AG20443 (cell line): ENCODE measurements at places on chromosomes 6 and 20.

DNA sequence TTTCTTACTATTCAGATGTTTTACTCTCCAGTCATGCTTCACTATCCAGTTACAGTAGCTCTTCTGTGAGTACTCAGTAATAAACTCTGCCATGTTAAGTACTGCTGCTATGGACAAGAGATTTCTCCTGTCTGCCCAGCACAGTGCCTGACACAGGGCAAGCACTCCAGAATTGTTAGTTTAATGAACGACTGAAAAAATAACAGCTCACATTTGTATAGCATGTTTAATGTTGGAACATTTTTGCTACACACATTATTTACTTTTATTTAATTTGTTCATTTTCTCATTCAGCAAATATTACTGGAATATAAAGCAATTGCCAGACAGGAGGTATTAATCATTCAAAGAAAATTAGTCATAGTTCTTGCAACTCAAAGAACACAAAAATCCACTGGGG lies 142.6 kb upstream of the HMGN3 start:
- DNase-seq: no peak

DNA sequence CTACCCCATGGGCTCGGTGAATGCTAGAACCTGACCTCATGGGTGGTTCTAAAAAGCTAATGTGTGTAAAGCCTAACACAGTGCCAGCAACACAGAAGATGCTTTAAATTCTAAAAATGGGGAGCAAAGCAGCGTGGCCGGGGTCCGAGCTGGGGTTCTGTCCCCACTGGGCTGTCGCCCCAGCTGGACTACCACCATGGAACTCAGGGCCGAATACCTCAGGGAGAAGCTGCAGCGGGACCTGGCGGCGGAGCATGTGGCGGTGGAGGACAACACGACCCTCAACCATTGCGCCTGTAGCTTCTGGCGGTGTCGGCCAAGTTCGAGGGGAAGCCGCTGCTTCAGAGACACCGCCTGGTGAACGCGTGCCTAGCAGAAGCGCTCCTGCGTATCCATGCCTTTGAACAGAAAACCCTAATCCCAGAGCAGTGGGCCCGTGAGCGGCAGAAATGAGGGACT lies 8.4 kb downstream of the SOX4 start:
- DNase-seq: no peak

- DNase-seq: no peak
Measured at GRCh38 chr20:16863303-16863702, 115.1 kb downstream of the OTOR start.

GRCh38 chr6:108353853-108354252 lies 59.0 kb downstream of the AFG1L start:
- no peak for DNase-seq

GRCh38 chr6:149230712-149231460 lies 86.6 kb upstream of the TAB2 start:
- DNase-seq: no peak

GRCh38 chr6:150269857-150270223 lies 99.0 kb upstream of the IYD start:
- DNase-seq: peak; percentile 45

DNA sequence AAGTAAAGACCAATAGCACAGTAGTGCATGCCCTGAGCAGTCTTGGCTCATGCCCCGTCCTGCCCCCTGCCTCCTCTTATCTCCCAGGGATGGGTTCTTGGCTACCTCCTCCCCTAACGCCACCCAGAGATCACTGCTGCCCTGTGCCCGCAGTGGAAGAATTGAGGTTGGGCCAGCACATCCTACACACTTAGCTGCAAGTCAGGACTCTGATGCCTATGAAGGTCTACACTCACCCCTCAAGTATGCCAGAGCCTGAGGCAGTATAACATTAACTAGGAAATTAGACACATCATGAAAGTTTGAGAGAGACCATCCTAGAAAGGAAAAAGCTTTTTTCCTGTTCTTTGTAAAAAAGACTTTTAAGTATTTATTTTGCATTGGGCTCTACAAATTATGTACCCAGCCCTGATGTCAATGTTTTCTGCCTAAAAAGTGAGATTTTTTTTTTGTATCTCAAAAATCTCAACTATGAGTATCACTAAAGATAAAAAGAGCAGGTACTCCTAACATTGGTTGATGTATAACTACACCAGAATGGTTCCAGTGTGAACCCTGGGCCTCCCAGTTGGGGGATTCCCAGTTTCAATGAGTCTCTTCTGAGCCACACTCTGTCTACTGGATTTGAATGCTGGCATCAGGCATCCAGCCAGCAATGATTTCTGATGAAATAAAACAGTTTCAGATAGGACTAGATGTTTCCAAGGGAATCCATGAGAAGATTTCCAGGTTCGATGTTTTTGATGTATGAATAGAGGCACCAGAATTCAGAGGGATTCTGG lies 115.4 kb downstream of the ISM1 start:
- DNase-seq: peak; percentile 37

- DNase-seq: no peak
Measured at GRCh38 chr20:45247865-45248264, 6.5 kb downstream of the SLPI start.

DNA sequence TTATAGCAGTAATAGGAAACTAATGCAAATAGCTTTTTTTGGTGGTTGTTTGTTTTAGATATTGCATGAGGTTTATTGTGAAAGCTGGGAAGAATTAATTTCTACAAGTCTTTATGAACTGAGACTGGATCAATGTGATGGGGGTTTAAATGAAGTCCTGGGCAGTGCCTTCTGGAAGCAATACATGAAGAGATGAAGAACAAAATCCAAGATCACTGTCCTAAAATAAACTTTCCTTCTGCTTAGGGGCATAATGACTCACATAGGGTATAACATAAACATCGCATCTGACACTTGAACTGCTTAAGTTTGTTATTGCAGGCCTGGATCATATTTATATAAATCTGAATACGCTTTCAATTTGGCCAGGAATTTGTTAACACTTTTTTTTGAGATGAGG lies 20.9 kb upstream of the SHLD1 start:
- DNase-seq: no peak

- peak; percentile 24 for DNase-seq
Measured at GRCh38 chr20:45283551-45284057, 23.0 kb upstream of the RBPJL start.

GRCh38 chr6:36239774-36240173 lies 30.1 kb upstream of the PNPLA1 start:
- DNase-seq: no peak

DNA sequence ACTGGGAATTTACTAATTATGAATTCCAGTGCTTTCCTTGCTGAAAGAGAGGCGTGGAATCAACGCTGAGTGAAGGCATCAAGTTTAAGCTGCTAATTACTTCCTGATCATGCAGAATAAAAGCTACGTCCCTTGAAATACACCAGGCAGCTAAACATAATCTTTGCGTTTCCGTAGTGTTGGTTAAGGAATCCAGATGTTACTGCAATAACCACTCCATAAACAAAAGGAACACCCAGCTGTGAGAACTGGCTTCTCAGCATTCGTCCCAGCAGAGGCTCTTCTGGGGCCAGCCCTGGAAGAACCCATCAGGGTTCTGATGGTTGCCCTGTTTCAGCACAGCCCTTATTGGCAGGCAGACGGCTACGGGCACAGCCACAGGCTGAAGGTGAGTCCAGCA lies 111.4 kb downstream of the CDH26 start:
- no peak for DNase-seq

GRCh38 chr6:80382811-80383210 lies 276.3 kb downstream of the BCKDHB start:
- no peak for DNase-seq

DNA sequence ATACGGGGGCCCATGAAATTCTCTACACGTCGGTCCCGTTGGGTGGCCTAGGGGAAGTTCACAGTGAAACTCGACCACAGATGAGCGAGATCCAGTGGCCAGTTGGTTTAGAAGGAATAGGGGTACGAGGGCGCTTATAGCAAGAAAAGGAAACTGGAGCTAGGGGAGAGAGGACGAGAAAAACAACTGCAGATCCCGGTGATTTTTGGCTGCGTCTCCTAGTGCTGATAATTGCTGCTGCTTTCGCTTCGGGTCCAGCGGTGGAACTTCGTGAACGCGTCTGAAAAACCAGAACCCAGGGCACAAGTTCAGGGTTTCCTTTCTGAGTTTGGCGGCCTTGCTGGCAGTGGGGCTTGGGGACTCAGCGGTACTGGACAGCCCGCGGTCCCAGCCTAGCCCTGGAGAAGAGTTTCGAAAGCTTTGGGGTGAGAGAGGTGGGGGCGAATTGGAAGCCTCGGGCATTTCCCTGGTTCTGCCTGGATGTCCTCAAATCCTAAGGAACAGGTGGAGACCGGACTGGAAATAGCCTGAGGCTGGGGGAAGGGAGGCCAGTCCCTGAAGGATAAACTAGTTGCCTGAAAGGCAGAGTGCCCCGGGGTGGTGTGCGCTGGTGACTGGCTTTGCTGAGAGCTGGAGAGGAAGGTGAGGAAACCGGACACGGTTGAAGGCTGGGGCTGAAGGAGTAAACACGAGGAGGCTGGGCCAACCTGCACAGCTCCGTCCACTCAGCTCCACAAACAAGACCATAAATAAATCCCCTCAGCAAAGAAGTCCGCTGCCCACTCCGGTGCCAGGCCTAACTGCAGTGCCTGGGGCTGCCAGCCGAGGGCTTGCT lies 793 bp downstream of the GMPR start:
- DNase-seq: peak; percentile 46

DNA sequence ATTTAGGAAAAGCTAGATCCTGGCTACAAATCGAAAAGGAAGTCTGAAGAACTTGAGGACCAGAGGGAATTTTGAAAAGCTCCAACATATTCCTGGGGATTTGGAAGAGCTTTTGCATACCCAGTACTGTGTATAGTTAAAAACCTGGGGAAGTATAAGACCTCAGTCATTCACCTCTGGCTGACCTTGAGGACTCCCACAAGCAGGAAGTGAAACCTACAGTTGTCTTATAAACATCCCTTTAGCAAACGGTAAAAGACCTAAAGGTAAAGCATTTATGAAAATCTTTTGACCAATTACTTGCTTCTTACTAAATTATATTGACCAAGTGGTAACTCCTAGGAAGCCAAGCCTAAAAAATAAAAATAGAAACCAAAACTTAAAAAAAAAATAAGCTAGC lies 175.0 kb downstream of the HAO1 start:
- DNase-seq: no peak

DNA sequence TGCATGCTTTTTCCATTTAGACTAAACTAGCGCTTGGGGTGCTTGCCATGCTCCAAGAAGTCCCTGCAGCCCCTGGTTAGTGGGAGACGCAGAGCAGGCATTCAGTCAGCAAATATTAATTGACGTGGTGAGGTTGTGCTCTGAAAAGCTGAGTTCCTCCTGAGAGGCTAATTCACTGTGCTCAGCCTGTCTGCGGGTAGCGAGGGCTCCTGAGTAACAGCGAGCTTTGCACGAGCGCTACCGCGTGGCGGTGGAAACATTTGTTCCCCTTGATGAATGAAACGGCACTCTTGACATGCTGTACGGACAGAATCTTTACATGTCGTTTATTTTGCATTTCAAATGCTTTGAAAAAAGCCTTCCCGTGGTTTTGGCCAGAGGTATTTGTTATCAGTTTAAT lies 170.6 kb upstream of the AGPAT4 start:
- DNase-seq: peak; percentile 61

GRCh38 chr6:156420172-156420993 lies 356.8 kb upstream of the ARID1B start:
- DNase-seq: peak; percentile 40

DNA sequence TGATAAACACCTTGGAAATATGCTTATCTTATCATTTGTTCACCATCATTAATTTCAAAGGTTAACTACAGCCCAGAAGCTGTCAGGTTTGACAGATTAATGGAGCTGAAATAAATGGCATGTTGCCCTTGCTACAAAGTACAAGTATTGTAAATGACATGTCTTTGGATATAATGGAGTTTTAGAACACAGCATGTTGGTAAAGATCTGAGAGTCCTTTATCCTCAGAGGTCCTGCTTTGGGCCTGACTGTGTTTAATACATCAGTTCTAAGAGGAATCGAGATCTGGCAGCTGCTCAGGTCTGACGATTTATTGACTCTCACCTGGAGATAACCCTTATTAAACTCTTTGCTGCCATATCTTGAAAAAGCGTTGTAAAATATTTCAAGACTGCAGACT lies 222.7 kb upstream of the OPRM1 start:
- no peak for DNase-seq

- no peak for DNase-seq
Measured at GRCh38 chr20:39123185-39123557, 161.0 kb downstream of the DHX35 start.

- no peak for DNase-seq
Measured at GRCh38 chr6:133683308-133683580, 205.7 kb upstream of the TCF21 start.

GRCh38 chr6:121522771-121523386 lies 87.4 kb downstream of the GJA1 start:
- peak; percentile 43 for DNase-seq

DNA sequence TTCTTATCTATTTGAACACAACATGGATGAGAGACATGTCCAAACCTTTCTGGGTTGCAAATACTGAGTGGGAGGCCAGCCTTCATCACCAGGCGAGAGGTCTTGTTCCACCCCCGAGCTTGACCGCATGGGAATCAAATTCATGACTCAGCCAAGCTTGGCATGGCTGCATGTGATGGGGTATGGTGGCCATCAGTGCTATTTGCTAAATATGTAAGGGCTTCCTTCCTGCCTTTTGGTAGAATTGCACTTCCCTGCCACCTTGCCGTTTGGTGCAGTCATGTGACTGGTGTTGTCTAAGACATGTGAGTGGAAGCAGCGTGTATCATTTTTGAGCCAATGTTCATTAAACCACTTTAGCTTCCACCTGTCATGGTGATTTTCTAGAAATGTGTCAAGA lies 508.9 kb upstream of the SULF2 start:
- peak; percentile 17 for DNase-seq

DNA sequence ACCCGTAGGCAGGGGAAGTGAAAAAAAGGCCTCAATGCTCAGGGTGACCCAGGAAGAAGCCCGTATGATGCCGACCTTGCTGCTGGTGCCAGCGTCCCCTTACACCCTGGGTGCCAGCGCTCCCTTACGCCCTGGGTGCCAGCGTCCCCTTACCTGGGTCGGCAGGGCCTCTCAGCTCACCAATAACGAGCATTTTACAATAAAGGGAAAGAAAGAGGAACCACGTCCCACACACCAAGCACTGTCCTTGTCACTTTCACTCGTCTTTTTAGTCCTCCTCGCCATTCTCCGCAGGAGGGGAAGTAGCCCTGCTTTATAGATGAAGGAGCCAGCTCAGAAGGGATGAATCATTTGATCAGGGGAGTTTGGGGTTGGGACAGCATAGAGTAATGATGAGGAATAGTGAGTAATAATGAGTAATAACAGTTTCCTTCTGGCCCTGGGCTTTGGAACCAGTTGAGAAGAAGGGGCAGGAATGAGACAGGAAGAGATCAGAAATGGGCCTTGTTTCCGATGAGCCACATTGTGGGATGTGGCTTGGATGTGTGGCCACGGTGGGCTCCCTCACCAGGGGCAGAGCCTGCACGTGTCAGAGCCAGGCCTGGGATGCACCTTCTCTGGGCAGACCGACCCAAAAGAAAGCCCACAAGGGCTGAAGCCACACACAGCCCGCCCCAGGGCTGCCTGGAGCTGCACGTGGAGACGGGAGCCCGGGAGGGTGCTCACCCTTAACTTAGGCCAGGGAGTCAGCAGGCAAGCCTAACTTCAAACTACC lies 75.7 kb downstream of the SYNJ2 start:
- DNase-seq: peak; percentile 84
